ENCODE measurements at places on chromosomes 1 and 21.

DNA sequence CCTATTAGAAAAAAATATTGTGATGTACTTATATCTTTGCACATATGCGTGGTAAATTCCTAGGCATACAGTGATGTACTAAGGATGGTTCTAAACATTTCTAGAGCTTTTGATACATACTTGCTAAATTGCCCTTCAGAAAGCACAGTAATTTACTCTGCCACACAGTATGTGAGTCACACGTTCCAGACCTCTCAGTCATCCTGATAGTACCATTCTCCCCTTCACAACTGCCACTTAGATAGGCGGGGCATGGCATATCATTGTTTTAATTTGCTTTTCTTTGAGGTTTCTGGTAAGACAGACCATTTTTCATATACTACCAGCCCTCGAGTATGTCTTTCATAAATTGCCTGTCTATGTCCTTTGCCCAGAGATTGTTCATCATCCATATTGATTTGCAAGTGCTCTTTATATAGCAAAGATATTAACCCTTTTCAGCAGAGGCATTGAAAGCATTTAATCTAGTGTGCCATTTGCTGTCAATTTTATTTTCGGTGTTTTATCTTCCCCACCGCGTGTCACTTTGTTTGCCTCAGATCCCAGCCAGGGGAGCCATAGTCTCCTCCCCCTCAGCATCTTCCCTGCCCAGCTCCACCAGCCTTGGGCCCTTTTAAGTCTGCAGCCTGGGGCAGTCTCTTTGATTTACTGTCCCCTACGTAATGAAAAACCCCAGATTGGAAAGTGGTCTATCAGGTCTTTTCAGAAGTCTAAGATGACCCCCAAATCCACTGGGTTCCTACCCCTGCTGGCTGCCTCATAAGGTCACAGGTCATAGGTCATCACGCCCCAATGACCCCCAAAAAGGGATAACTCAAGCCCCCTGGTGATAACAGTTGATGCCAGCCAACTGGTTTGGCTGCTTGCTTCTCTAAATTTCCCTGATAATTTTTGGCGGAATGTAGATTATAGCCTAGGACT is 11.8 kb upstream of the PAX7 start:
- peak; percentile 54 for DNase-seq

DNA sequence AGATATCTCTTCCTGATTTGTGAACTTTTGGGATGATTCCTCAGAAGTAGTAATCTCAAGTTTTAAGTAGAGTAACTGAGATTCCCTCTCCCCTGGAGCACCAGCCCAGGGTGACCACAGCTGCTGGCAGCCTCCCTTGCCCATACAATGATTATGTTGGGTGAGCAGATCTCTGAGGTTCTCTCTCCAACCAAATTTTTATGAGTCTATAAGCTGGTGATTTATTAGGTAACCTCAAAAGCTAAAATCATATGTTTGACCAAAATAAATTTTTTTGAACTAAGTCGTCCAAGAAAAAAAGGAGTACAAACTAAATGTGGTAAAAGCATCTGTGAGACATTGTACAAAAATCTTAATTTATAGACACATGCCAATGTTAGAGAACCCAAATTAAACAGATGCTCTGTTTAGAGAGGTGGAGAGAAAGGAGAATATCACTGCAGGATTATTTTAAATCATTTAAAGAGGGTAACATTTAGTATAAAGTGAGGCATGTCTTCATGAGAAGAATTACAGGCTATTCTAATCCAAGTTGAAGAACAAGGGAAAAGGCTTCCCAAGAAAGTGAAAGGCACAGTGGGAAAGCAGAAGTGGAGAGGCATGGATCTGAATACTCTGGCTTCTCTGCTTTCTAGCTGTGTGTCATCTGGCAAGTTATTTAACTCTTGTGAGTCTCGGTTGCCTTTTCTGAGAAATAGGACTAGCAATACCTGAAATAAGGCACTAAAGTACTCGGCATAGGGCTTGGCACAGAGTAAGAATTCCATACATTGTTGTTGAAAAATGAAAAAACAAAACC is 2.5 kb downstream of the AKNAD1 start:
- DNase-seq = no peak

DNA sequence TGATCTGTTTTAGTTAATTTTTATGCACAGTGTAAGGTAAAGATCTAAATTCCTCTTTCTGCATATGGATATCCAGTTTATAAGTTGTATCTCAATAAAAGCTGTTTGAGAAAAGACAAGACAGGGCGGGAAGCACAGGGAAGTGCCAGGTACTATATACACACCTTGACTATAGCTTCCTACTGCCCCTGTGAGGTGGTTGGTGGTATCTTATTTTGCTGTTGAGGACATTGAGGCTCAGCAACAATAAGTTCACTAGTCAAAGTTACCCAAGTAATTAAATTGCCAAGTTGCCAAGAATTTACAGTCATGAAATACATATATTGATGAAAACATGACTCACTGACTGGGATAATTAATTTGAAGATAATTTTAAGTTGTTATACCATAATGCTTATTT is 109.1 kb downstream of the CD247 start:
- no peak for DNase-seq

GRCh38 chr1:21262293-21263051 is 27.8 kb downstream of the ECE1 start:
- DNase-seq = peak; percentile 16

DNA sequence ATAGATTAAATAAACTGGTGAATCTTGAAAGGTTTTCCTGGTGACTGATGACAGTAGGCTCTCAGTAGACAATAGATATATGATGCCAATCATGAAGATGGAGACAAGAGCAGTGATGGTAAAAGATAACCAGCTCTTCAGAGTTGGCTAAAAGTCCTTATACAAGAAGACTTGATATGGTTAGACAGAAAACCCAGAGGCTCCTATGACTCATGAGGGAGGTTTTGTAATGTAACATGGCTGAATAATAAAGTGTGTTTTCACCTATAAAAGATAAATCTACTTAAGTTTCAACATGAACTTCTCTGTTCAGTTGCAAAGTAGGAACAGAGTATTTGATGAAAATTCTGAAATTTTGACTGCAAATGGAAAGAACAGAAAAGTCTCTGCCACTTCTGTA is 12.7 kb upstream of the CRNN start:
- no peak for DNase-seq

DNA sequence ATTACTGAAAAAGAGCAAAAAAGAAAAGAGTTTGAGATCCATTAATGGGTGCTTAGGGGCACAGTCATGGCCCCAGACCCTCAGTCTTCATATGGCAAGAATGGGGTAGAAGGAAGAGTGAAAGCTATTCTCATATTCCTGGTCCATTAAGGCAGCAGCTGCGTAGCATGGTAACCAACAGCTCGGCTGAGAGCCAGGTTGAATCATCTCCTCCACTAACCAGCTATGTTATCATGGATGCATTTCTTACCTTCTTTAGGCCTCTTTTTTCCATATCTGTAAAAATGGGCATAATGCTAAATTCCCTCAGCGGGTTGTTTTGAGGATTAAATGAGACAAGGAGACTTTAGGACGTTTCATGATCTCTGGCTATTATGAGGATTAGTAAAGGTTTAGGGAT is 15.0 kb upstream of the SARS1 start:
- DNase-seq = no peak

DNA sequence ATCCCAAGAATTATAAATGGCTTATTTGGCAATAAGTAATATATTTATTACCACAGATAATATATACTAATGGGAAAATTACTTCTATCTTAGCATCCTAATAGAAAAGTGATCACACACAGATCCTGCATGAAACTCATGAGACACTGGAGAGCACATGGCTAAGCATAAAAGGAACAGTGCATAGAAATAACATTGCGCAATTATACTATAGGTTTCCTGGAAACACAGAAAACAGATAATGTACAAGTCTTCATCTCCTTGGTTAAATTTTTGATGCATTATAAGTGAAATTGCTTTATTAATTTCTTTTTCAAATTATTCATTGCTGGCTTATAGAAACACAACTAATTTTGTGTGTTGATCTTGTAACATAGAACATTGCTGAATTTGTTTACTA is 210.4 kb downstream of the USH2A start:
- no peak for DNase-seq

DNA sequence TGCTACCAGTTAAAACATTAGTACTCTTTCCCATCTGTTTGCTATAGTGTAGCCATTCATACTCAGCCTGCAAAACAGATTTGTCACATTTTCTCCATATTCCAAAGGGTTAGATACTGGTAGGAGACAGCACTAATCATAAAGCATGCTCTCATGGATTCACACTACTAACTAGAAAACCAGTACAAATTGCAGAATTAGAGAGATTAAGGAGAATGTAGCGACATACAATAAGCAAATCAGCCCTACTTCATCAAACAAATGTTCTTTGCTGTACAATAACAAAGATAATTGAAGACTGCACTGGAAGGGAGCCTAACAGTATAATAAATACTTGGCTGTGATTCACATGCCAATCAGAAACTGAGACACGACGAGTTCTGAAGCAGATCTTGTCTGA is 368.0 kb upstream of the PRMT6 start:
- no peak for DNase-seq

GRCh38 chr1:180231506-180231921 is 1.4 kb downstream of the LHX4 start:
- DNase-seq = no peak

DNA sequence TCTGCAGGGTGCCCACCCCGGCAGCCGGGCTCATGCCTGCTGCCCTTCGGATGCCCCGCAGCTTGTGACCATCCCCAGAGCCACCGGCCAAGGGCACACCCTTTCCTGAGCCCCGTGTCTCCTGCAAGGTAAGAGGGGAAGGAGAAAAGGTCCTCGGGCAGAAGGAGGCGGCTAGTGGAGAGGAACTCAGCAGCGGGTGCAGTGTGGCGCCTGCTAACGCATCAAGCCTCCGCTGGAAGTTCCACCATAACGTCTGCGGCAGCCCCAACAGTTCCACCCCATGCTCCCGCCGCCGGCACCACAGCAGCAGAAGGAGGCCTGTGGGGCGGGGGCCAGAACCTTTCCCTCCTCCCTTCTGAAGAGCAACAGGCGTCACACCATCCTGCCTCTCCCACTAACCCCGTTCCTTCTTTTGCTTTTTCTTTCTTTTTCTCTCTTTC is 990 bp downstream of the VWA5B1 start:
- no peak for DNase-seq

DNA sequence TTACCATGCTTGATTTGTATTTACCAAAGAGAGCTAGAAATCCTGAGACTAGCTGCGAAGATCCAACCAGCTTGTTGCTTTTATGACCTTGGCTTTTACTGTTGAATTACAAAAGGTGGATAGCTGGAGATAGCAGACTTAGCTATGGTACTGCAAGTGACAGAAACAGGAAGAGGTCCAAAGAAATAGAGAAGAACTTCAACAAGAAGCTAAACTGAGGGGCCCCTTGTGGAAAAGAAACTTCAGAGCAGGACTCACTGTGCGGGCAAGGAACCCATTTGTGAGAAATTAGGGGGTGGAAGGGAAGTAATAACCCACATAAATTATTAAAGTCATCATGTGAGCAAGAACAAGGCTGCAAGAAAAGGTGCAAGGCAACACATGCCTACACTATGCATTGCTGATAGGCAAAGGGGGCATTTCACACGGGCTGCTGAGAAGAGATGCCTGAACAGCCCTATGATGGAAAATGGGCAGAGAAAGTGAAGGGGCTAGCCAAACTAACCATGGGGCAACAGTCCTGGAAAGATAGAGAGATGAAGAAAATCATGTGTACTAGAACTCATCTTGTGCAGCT is 116.6 kb upstream of the PRDX6 start:
- no peak for DNase-seq

DNA sequence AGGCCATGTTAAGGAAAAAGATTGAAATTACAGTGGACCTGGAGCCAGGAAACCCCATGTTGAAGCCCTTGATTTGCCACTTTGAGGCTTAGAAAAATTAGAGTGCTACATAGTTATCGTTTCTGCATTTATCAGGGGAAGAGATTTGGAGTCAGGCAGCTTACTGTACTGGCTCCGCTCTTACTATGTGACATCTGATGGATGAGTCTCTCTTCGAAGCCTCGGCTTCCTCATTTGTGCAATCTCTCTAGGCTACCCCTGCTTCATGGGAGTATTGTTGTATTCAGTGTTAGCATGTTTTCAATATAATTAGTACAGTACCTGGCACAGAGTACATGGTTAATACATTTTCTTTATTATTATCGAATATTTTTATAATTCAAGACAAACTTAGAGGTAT is 480.4 kb upstream of the USP24 start:
- no peak for DNase-seq

GRCh38 chr1:11749203-11749689 is 12.7 kb upstream of the C1orf167 start:
- no peak for DNase-seq

DNA sequence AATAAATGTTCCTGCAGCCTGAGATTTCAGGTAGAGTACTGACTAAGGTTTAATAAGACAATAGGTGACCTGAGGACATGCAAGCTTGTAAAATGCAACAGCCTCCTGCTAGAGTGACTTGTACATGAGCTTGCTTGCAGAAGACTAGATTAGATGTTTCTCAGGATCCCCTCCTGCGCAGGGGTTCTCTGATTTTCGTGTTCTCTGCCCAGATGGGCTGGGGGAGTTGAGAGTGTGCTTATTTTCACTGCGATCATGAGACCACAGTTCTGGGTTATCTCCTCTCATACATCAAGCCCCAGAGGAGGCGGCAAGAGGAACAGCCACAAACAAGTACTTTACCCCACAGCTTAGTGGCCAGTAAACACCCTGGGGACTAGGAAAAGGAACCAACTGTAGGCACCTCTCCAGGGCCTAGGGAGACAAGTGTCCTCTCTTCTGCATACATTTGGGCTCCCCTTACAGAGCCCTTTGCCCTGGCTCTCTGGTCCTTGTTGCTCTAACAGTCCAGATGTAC is 8.0 kb downstream of the TMEM81 start:
- no peak for DNase-seq

GRCh38 chr1:230031131-230031530 is 35.9 kb upstream of the GALNT2 start:
- peak; percentile 2 for DNase-seq

- peak; percentile 82 for DNase-seq
Observed at GRCh38 chr21:26070822-26071425, 99.6 kb downstream of the APP start.

- DNase-seq = no peak
Observed at GRCh38 chr1:147502760-147503159, 38.5 kb upstream of the BCL9 start.

DNA sequence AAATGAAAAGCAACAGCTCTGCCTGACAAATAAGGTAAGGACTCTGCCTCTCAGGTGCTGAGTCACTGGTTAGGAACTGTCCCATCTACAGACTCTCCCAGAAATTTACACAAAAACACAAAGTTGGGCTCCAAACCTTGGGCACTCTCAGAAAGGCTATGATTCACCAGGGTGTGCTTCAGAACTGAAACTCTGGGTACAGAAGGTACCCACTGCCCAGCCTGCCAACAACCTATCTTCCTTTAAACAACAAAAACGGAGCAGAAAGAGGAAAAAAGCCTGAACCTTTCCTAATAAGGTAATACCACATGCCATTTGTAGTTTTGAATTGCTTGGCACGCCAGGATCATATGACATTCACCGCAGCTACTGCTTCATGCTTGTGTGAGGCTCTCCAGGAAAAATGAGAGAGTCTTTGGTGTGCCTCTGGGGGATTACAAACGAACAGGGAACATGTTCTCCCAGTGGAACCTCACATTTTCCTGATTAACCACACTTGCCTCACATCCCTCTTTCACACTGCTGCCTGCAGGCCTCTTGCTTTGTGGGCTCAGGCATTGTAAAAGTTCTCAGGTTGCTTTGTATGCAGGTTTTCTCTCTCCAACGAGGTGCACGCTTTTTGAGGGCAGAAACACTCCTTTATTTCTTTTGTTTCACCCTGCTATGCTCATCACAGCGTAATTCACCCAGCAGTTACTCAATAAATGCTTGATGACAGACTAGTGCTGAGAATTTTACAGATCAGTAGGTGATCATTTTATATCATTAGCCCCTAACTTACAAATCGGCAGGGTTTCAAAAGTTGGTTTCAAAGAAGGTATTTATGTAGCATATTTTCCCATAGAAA is 65.1 kb downstream of the GADD45A start:
- peak; percentile 48 for DNase-seq
